HL-60 (cell line): ENCODE measurements at places on chromosomes 16 and 17.

DNA sequence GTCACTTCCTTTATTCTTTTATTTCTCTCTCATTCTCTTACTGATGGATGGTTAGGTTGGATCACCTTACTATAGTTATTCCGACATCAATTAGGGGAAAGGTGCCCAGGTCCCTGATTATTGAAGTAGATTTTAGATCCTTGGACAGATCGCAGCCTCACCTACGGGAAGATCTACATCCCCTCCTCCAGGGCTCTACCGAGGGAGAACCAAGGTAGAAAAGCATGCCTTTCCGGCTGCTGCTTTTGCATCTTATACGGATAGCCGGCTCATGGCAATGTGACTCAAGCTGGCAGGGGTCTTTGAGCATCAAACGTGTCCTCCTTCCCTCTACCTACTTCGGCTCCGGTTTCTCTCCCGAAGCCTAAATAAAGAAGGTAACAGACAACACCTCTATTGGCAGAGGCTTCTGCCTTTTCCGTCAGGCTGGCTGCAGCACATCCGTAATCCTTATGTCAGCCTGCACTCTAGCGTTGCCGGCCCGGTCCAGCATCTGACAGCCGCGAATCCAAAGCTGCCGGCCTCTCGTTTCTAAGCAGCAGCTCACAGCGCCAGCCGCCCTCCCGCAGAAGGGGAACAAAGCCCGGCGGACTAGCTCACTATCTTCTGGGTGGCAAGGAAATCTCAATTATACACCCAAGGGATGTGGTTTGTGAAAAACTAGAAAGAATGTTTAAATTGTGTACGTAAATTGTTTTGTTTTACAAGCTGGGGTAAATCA lies 46.9 kb downstream of the IRX6 start:
- no peak for DNase-seq

DNA sequence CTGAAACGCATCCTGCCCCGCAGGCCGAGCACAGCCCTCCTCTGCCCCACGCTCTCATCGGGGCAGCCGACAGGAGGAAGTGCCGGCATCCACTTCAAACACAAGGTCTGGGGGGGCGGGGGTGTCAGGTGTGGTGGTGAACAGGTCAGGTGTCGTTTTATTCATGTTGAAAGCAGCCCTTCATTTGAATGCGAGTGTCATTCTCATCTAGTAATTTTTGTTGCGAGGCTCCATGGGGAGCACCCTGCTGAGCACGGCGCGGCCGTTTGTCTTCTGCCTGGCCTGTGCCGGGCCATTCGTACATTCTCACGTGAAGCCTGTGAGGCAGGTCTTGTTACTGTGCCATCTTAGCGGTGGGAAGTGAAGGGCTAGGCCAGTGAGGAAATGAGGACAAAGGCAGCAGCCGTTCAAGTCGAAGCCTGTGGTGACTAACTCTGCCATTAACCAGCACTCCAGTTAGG lies 1.9 kb downstream of the ACSF3 start:
- DNase-seq = no peak

DNA sequence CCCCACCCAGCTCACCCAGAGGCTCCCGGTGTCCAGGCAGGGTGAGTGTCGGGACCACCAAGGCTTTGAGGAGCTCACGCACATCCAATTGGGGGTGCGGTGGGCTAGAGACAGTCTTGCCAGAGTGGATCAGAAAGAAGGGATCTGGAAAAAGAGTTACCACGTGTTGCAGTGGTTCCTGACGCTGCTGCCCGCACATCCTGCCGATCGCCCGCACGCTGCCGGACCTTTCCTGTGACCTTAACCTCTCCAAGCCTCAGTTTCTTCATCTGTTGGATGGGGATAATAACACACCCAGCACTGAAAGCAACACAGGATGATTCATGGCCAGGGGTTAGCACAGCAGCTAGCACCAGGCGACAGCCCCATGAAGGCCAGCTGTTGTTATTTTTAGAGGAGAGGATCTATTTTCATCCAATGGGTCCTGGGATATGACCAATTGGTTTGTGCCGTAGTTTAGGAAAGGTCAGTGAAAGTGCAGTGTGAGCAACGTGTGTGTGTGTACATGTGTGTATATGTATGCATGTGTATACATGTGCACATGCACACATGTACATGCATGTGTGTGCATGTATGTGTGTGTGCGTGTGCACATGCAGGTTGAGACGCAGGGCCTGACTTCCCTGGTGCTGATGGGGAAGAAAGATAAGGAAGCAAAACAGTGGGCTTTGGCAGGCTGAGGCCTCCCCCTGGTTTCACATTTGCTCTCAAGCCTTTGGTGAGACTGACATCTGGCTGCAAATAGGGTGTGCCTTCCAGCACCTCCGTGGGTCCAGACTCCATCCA lies 2.5 kb downstream of the ITGAX start:
- no peak for DNase-seq

DNA sequence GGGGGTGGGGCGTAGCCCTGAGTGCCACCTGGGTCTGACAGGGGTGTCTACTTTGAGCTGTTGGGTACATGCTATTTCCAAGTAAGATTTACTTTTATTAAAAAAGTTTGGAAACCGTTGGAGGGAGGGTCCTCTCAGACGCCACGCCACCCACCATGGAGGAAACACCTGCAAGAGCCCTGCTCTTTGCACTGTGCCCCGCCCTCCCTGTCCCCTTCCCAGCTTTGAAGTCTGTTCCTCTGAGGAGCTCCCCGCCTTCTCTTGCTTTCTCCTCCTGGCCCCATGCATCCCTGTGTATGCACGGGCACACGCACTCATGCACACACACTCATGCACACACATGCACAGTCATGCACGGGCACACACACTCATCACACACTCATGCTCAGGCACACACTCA lies 15.5 kb downstream of the ADGRG1 start:
- DNase-seq = no peak

DNA sequence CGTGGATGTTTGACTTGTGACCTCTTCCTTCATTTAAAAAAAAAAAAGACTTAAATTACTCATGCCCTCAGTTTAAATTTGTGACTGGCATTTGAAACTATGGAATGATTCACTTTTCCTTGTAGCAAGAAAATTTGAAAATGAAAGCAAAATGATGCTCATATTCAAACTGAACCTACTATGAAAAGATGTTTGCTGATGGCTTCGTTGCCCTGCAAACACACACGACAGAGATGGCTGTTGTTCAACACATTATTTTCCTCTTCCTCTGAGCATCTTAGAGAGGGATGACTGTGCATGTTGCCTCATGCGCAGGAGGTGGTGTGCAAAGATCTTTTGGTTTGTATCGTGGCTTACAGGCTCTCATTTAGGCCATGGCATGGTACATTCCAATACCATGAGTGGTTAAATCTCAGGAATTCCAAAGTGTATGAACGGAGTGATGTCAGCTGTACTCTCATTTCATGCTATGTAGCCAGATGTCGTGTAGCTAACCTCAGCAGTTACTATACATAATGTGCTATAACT lies 164.5 kb downstream of the PRKCA start:
- DNase-seq = peak; percentile 77

- peak; percentile 34 for DNase-seq
Observed at GRCh38 chr17:47315451-47316266, 8.1 kb upstream of the EFCAB13 start.

DNA sequence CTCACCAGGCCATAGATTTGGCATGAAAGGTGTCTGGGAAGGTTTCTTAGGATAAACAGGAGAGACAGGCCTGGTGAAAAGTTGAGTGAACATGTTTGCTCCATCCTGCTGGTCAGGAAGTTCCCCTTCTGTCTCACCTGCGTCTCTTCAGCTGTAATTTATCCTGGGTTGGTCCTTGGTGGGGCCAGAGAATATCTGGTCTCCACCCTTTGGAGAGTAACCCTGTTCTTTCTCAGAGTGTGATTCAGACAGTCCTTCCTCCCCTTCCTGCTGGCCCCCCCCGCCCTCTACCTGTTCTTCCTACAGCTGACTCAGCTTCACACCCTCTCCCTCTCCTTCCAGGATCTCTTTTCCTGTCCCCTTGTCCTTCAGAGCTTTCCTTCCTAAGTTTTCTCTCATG lies 17.1 kb downstream of the MINK1 start:
- DNase-seq = no peak

DNA sequence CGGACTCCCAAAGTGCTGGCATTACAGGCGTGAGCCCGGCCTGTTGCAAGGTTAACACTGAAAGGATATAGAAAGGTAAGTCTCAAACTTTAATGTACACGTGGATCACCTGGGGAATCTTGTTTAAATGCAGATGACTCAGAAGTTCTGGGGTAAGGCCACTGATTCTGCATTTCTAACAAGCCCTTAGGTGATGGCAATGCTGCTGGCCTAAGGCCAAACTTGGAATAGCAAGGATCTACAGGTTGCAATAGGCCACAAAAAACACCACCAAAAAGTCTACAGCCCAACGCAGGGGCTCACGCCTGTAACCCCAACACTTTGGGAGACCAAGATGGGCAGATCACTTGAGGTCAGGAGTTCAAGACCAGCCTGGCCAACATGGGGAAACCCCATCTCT lies 4.2 kb downstream of the CMTM4 start:
- no peak for DNase-seq

GRCh38 chr16:10145542-10146035 lies 36.6 kb downstream of the GRIN2A start:
- no peak for DNase-seq

GRCh38 chr16:81891736-81892364 lies 112.8 kb downstream of the PLCG2 start:
- no peak for DNase-seq

DNA sequence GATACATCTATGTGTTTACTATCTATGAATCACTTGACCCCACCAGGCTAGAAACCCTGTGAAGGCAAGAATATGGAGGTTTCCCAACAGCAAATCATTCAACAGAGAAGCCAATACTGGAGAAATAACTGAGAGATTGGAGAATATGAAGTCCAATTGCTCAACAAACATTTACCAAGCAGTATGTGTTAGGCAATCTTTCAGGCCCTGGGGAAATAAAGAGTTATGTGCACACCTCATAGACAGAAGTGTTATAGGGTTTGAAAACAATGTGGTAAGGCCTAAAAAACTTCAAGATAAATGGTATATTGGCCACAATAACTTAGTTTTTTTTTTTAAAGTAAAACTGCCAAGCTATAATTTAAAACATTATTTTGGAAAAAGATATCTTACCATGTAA lies 1245.8 kb downstream of the CDH11 start:
- no peak for DNase-seq

GRCh38 chr17:68719431-68719830 lies 118.3 kb upstream of the FAM20A start:
- DNase-seq = no peak

DNA sequence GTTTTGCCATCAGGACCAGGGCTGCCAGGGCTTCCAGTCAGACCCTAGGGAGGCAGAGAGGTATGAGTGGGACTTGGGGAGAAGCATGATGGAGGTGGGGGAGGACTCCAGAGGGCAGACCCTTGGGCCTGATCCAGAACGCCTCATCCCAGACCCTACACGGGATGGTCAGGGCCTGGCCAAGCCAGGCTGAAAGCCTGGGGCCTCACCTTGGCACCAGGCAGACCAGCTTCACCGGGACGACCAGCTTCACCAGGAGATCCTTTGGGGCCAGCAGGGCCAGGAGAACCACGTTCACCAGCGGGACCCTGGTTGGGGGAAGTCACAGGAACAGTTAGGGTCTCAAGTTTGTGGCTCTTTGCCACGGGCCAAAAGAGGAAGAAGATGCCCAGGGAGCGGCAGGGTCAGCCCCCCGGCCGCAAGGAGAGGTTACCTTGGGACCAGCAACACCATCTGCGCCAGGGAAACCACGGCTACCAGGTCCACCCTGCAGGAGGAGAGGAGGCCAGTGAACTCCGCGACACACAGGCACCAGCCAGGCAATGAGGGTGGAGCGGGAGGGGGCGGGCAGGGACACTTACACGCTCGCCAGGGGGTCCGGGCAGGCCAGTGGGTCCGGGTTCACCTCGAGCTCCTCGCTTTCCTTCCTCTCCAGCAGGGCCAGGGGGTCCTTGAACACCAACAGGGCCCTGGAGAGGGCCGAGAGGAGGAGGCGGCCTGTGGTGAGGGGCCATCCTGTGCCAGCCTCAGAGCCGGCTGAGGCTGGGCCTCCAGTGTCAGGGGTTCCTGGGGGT lies 7.1 kb downstream of the COL1A1 start:
- DNase-seq = no peak

DNA sequence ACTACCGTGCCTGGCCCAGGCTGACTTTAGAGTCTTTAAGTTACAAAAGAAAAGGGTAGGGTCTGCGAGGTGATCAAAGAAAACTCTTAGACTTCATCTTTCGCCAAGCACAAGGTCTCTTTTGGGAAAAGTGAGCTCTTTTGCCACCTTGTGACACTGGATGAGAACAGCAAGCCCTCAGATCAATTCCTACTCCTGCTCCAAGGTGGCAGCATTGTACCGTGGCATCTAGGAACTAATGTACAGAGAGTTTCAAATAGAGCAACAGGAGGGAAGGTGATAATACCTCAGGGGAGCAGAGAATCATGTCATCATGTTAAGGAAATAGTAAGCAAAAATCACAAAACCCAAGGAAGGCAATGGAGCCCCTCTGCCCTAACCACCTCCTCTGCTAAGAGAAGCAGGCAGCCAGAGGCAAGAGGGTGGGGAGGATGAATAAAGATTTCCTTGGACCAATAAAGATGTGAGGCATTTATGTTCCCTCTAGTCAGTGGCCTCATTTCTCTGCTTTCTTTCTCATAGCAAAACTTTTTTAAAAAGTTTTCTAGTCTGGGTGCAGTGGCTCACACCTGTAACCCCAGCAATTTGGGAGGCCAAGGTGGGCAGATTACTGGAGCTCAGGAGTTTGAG lies 2.1 kb upstream of the C17orf78 start:
- DNase-seq = peak; percentile 80

DNA sequence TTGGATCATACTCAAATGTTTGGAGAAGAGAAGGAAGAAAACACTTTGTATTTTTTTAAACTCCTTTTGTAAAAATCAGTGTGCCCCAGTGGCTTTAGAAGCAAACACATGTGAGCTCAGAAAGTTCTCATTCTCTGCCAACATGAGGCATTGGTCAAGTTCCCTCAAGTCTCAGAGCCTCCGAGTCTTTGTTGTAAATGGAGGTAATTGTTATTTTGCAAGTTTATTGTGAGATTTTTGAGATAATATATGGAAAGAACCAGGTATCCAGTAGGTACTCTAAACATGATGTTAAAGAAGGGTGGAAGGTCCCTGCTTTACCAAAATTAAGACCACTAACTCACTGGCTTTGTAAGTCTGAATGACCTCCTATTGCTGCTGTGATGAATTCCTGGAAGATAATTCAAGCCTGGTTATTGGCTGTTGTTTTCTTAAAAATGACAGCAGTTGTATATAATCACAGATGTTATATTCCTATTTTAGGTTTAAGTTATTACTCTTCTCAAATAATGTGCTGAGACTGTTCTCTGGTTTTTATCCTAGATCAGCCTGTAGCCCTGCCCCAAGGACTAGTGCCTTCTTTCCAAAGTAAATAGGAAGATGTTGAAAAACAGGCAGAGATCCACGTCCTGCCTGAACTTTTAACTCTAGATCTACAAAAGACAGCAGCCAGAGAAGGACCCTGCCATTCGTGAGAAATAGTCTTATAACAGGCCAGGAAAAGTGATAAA lies 2.4 kb downstream of the HLF start:
- no peak for DNase-seq

- DNase-seq = no peak
Observed at GRCh38 chr17:43905985-43906852, 1.1 kb downstream of the MPP2 start.
